GM04503 (cell line): ENCODE measurements at places on chromosomes 7 and 10.

DNA sequence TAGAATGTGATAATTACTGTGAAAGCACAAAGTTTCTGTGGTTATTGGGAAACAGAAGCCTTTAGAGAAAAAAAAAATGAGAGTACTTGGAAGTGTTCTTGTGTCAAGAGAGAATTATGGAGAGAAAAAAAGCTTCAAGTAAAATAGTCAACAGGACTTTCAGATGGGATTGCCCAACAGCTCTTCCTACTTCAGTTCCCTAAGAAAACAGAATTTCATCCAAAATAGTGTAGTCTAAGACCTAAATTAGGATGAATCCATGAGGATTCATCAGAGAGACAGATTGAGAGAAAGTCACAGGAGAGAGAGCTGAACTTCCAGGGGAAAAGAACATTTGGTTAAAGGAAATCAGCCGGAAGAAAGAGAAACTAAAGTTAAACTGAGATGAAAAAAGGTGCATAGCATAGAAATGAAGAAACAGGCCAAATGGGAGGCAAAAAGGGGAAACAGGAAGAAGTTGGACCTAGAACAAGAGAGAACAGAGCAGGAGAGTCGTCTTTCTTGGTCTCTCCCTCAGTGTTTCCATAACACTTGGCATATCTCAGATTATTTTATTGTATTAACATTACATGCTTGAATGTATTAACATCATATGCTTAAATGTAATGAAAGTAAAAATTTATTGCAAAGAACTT, 2.5 kb downstream of the SCIN start:
- DNase-seq: no peak

DNA sequence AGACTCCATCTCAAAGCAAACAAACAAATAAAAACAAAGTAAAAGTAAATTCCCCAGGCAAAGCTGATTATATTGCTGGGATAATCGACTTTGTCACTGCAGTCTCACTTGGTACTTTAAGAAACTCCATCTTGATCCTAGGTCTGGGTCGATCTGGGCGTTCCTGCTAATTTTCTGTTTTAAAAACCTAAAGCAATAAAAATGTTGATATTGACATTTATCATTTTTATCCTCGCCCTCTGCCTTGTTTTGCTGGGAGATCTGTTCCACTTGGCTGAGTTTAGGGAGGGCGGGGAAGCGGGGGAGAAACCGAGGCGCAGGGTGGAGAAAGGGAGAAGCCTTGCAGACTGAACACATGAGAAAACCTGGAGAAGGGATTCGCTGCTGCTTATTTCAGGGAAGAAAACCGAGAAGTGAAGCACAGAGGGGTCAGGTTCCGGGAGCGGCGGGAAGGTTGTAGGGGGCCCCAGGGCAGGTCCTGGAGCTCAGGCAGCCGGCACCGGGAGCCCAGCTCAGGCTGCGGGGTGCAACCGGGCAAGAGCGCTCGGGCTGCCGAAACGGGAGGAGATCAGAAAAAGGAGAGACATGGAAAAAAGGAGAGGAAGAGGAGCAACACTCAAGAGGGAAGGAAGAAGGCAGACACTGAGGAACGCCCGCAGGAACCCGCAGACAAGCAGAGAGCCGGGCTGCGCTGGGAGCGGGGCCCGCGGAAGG, 27.3 kb upstream of the KMT2C start:
- no peak for DNase-seq

DNA sequence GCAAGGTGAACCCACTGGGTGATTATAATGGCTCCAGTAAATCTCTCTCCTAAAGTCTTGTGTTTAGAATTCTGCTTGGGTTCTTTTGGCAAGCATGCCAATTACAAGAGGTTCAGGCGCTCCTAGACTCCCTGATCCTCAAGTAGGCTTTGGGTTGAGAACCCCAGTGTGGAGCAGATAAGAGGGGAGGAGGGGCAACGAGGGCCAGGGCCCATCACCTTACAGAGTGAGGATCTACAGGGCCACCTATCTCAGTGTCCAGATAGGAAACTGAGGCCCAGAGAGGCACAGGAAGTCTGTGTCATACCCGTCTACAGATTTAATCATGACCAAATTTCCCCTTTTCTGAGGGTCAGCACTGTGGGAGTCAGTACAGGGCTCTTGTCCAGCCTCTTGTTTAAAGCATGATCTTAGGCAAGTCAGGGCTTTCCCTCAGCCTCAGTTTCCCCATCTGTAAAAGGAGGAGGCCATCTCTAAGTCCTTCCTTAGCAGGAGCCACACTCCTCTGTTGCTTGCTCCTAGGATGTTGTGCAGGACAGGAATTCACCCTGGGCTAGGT, 4.4 kb downstream of the TACR2 start:
- DNase-seq: no peak

GRCh38 chr7:130927564-130927963, 193.6 kb upstream of the KLF14 start:
- DNase-seq: no peak

- no peak for DNase-seq
These were observed 38.1 kb downstream of the IKZF1 start for GRCh38 chr7:50342616-50343114.

DNA sequence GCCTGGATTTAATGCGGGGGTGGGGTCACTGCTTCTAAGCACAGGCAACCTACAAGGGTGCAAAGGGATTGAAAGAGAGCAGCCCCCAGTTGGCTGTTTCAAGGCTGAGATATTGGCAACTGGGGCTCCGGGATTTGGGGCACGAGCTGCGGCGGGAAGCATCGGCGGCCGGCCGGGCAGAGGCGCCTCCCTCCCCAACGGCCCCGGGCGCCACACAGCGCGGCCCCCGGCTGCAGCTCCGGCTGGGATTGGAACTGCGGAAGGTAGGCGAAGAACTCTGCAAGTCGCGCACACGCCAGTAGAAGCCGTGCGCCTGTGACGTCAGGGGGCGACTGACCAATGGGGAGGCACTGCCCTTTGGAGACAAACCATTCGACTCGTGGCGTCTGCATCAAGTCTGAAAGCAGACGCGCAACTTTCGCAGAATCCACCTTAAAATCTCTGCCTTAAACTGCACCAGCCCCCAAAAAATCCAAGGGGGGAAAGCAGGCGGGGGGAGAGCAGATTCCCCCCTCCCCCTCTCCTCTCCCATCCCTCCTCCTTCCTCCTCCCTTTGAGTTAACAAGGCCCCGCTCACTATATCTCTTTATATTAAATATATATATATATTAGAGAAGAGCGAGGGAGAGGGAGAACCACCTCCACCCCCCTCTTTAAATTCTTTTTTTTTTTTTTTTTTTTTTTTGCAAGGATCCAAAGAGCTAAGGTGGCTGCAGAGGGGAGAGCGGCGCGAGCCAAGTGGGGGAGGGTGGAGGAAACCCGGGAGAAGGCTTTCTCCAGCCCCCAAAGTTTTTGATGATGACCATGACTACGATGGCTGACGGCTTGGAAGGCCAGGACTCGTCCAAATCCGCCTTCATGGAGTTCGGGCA, at the start of gene DLX6:
Gene DLX6, plus strand, starts transcription at position 371 of the 872 bp plus-strand sequence. Its CDS starts 425 bp downstream, at position 796.
- DNase-seq: no peak

GRCh38 chr10:11723359-11723758, 18.8 kb upstream of the ECHDC3 start:
- no peak for DNase-seq

GRCh38 chr7:148535217-148535616, 55.3 kb upstream of the C7orf33 start:
- no peak for DNase-seq

DNA sequence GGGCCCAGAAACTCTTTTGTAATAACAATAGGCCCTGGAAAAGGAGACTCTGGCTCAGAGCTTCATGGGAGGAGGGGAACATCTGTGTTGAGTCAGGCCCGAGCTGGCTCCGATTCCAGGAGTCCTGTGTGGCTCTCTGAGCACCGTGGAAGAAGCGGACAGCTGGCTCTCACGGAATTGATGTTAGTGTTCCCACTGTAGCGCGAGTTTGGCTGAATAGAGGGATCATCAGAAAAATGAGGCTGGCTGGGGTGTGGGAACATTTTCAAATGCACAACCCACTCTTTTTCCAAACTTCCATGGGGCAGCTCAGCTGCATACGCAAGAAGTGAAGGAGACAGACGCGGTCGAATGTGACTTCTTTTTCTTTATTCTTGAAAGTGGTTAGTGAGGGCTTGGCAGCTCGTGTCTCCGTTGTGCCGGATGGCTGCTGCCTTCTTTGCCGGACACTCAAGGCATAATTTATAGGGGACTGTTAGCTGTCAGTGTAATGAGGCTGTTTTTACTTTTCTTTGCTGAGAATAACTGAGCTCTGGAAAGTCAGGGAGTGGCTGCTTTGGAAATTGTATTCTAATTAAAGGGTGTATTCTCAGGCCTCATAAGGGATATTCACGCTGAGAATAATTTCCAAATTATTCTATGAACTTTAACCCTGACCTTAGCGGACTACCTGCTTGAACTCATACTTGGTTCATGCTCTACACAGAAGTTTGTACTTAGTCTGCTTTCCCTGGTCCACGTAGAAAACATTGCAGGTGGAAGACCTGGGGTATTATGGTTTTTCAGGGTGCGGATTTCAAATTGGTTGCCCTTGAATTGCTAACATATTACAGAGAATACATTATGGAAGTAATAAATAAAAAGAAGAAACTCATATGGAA, 23.1 kb downstream of the MDFIC start:
- peak; percentile 83 for DNase-seq

GRCh38 chr10:97388152-97388551, 13.0 kb downstream of the RRP12 start:
- no peak for DNase-seq

- DNase-seq: no peak
These were observed 897.8 kb downstream of the CNTNAP2 start for GRCh38 chr7:147014286-147014955.

DNA sequence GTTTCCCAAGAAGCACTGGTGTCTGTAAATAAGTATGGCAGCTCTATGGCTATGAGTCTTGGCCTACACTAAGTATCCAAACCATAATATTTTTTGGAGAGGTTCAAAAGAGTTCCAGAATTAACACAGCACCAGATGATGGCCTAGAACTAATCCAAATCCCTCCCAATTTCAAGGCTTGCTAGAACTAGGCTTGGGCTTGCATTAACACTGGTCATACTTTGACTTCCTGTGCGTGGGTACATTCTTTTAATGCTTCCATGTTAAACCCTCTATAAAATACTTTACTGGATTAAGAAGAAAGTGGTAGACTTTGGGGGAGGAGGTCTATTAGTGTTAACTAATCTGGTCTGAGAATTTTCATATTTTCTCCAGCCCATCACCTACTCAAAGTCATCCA, 3.1 kb downstream of the AASS start:
- no peak for DNase-seq

DNA sequence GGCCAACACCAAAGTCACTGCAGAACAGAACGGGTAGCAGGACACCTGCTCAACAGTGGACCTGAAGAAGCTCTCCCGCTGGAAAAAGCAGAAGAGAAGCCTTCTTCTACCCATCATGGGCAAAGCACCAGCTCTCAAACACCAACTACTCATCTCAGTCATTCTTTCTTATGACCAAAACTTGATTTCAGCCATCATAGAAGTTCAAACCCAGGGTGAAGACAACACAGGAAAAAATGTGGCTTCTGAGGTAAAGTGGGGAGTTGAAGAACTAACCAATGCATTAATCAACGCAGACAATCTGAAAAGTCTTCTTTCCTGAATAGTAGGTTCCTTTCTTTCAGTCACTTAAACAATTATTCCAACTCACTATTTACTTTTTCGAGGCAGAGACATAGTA, 83.3 kb downstream of the ELMO1 start:
- no peak for DNase-seq

GRCh38 chr7:130553398-130554029, 61.6 kb downstream of the MEST start:
- DNase-seq: no peak

DNA sequence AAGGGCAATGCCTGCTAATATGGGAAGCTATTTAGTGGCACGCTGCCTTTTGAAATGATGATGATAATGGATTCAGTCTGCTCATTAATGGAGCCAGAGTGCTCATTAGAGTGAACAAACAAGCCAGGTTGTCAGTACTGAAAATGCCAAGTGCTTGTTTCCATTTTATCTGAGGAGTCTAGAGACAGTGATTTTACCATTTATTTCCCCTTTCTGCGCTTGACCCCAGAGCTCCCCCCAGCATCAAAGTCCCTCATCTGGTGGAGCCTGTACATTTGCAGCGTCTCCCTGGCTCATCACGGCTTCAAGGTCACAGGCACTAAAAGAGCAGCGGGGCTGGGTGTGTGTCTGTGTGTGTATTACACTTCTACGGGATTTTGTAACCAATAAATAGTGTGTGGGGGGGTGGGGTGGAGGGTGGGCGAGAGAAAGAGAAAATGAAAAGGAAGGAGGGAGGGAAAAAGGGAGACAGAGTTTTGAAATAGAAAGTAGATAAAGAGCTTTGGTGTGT, 553.8 kb downstream of the TFEC start:
- DNase-seq: no peak

DNA sequence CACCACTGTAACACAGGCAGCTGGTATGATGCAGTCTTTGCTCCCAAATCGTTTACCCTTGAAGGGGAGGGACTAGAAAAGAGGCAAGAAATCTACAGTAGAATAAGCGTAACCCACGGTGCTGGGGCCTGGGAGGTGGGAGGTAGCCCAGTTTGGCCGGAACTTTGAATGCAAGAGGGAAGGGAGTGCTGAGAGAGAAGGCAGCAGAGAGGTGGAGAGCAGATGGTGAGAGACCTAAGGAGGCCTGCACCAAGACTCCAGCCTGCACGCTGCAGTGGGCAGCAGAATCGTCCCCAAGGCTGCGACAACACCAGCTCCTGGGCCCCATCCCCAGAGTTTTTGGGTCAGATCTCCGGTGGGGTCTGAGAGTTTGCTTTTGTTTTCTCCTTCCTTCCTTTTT, 547.5 kb downstream of the GALNT17 start:
- no peak for DNase-seq

- DNase-seq: peak; percentile 21
These were observed 148.7 kb upstream of the MKI67 start for GRCh38 chr10:128274938-128275337.

GRCh38 chr7:90345016-90345415, 1.5 kb upstream of the GTPBP10 start:
- DNase-seq: no peak

DNA sequence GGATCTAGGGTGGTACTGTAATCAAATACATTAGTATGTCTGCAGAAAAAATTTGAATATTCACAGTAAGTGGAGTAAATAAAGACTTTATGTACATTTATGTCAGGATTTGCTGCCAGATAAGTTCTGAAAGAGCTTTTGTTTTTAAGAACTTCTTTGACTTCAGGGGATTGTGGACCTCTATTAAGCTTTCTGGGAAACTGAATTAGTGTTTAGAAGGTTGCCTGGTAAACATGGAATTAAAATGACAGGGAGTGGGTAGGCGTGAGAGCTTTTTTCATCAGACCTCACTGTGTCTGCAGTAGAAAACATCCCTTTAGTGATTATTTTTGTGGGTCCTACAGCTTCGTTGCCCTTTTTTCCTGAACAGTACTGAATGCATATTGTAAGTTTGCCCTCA, 15.7 kb downstream of the SDHAF3 start:
- DNase-seq: no peak
